ENCODE measurements at places on chromosomes 2 and 18.

GRCh38 chr2:102110171-102110570 lies 32.4 kb upstream of the IL1R1 start:
- no peak for DNase-seq

DNA sequence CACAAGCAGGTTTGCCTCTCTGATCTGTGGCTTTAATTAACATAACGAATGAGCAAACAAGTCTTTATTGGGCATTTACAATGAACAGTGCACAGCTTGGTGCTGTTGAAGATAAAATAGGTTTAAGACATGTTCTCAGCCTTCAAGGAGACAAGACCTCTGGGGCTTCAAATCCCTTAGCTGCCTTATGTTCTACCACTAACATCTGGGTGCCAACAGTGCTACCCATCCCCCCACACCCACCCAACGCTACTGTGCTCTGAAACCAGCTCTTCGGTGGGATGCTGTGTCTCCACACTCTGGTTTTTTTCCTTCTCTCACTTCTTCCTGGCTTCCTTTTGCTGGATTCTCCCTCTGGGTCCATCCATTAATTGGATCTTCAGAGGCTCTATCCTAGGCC lies 14.1 kb upstream of the B3GNT2 start:
- no peak for DNase-seq

DNA sequence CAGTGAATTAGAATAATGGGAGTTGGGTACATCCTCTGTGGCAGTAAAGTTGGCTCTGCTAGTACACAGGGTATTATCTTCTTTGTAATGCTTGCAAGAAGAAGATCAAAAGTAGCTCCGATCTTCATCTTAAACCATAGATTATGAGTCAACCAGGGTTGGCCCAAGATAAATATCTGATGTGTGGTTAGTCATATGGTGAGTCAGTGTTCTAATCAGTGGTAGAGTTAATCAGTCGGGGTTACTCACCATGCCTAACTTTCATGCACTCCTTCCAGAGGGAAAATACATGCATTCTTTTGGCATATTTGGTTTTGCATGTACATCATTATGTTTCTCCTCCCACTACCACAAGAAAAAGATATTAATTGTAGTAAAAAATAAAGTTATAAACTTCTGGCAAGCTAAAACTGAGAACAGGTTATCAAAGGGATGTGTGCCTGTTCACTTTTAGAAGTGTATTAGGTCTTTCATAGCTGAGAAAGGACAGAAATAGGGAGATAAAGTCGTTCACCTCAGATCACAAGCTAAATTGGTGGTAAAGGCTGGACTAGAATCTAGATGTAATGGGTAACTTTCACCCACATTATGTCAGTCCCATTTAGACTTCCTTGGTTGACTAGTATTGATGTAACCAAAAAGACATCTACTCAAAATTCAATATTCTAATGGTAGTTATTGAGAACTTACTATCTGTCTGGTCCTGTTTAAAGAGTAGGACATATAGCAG lies 684.4 kb downstream of the IRS1 start:
- DNase-seq, result no peak

- DNase-seq, result no peak
Observed at GRCh38 chr2:54757500-54757899, 34.0 kb downstream of the EML6 start.

GRCh38 chr18:44700652-44701051 lies 20.0 kb downstream of the SETBP1 start:
- DNase-seq, result no peak

DNA sequence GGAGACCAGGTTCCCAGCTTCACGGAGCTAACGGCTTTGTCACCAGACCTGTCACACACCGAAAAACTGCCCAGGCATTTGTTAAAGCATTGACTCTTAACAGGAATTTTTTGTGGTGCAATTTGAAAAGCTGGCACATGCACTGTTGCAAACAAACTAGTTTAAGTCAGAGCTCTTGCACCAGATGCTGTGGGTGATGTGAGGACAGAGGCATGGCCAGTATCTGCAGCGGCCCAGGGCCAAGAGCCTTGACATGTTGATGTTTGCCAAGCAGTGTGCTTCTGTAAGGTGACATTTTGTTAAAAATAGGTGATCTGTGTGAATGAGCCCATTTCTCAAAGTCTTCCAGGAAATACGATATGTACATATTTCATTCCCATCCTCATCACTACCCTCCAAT lies 142.5 kb downstream of the MTCL1 start:
- DNase-seq, result no peak

DNA sequence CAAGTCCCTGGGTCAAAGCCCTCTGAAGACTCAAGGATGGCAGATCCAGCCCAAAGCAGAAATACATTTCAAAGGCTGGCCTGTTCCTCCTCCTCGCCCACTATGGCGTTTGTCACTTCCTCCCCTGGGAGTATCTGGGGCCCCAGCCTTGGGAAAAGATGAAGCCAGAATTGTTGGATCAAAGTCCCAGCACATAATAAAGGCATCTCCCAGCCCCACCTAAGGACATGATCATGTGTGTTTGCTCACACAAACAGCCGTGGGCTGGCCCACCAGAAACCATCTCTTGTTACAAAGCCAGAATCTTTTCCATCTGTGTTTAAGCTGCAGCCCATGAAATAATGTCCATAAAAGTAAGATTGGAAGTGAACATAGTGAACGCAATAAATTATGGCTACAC lies 50.1 kb upstream of the HAAO start:
- DNase-seq, result no peak

DNA sequence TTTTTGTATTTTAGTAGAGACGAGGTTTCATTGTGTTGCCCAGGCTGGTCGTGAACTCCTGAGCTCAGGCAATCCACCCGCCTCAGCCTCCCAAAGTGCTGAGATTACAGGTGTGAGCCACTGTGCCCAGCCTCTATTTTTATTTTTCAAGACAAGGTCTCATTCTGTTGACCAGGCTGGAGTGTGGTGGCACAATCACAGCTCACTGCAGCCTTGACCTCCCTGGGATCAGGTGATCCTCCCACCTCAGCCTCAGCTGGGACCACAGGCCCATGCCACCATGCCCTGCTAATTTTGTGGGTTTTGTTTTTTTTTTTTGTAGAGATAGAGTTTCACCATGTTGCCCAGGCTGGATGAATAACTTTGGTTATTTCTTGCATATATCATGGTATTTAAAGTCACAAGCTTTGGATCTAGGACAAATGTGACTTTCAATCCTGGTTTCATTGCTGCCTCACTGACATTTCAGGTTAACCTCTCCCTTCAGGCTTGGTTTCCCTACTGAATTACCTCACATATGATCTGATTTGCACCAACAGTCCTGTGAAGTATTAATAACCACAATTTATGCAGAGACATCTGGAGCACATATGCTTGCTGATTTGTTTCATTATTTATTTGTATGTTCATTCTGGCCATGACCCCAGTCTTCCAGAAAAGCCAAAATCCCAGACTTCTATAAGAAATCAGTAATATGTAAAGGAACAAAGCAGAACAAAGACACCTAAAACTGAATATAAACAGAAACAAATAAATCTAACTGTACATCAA lies 17.5 kb upstream of the RAB31 start:
- DNase-seq, result no peak

GRCh38 chr2:182826064-182826463 lies 40.4 kb downstream of the FRZB start:
- DNase-seq, result no peak

DNA sequence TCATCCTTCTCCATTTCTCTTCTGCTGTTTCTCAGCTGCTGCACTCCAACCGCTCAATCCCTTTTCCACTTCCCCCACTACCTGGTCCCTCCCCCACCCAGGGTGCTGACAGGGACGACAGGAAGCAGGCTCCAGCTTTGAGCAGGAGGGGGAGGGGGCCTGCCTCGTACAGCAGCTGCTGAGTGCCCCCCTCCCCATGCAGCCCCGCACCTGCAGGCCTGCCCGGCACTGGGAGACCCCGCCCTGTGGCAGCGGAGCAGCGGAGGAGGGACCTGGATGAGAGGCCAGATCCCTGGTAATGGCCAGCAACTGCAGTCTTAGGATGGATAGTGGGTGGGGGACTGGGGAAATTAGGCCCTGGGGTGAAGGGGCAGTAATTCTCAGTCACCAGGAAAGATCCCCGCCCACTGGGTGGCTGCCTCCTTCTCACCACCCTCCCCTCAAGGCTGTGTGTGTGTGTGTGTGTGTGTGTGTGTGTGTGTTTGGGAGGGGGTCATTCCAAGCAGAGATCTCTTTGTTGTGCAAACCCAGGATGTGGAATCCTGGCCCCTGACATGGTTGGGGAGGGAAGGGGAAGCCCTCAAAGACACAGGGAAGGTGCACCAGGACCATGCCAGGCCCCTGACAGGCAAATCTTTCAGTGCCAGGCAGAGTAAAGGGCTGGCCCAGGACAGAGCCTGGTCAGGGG lies 6.8 kb upstream of the CRYBA2 start:
- no peak for DNase-seq

DNA sequence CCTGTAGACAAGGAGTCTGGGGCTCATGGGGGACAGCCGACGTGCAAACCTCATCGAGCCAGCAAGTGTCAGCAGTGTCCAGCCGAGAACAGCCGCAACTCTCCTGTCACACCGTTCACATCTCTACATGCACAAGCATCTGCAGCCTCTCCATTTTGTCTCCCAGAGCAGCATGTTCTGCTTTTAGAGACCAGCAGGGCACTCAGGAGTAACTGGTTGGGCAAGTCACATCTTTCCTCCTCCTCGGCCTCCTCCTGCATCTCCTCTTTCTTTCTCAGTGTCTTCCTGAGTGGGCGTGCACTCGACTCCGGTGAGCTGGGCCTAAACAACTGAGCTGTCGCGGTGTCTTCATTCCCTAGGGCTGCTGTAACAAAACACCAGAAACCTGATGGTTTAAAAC lies 249.9 kb downstream of the SH3BP4 start:
- DNase-seq, result no peak

DNA sequence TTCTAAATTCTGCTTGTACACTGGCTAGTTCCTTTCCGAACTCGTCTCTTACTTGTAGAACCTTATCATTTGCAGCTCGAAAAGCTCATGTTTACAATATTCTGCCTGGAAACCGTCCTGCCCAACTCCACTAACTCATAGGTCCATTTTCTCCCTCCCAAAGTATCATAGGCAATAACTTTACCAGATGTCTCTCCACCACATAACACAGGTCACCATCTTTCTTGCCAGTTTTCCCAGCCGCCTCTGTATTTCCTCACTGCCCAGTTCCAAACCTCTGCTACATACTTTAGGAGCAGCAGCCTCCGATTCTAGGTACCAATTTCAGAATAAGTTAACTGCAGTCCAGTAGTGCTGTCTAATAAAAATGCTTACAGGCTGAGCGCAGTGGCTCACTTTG lies 259.5 kb downstream of the GLI2 start:
- no peak for DNase-seq

DNA sequence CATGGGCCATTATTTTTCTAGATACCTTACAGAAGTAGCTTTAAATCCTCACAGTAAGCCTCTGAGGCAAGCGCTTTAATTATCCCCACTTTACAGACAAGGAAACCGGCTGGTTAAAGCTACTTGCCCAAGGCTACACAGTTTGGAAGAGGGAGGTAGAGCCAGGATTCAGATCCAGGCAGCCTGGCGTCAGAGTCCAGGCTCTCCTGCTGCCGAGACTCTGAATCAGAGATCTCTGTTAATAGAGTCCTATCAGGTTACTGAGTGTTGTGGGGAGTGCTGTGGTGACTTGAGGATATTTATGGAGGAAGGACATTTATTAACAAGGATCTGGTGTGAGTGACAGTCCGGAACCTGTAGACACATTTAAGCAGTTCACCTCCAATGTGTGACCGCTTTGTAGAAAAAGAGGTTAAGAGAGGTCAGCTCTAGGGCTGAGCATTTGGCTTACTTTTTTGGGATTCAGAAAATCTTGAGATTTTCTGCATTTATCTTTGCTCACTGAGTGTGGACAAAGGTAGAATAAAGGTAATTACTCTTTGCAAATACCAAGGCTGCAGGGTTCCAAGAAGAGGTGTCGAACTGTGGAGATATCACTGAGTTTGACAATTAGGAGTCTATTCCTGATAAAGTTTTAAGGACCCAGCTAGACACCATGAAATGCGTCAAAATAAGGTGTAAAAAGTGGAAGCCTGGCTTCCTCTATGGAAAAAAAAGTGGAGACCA lies 1.6 kb upstream of the CEP192 start:
- no peak for DNase-seq

- DNase-seq, result no peak
Observed at GRCh38 chr2:164542581-164543021, 78.7 kb downstream of the GRB14 start.

- no peak for DNase-seq
Observed at GRCh38 chr2:232324778-232325177, 53.8 kb upstream of the ALPP start.

DNA sequence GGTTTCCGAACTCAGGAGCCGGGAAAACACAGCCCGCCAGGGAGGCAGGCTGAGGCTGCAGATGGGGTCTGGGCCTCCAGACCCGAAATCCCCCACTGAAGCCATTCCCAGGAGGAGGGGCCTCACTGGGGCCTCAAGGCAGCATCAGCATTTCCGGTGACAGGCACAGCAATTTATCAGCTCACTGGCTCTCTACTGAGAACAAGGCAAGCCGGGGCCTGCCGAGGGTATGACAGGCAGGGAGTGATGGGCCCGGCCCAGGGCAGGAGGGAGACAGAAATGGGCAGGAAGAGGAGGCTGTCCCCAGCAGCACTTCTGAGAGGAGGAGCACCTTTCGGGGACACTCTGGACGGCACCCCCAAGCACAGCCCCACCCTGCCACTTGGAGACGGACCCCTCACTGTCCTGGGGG lies 12.5 kb downstream of the SDC1 start:
- no peak for DNase-seq
